Stimulated activated CD8-positive, alpha-beta memory T cell treated with anti-CD3 and anti-CD28 coated beads, Interleukin-4, amount 100 ng/mL, for 24 hours (primary cell): ENCODE measurements at places on chromosomes 2 and 18.

GRCh38 chr2:19722531-19722971, 179.2 kb downstream of the TTC32 start:
- no peak for DNase-seq

GRCh38 chr18:71105994-71106546, 817.2 kb downstream of the SOCS6 start:
- no peak for DNase-seq

DNA sequence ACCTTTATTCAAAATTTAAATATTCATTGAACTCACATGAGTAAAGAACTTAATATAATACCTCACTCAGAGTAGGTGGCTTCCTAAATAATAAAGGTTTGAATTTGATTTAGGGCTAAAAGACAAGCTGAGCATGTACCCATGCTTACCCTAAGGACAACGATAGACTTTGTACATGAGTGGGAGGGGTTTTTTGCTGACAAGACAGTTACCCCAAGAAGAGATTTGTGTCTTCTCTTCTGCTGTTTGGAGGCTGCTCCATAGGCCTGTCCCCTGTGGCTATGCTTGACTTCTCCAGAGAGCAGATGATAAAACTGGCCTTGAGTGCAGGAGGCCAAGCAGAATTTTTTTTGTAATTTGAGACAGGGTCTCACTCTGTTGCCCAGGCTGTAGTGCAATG, 383.9 kb downstream of the TMEM182 start:
- no peak for DNase-seq

- no peak for DNase-seq
Measured at GRCh38 chr2:96887493-96888012, 17.7 kb upstream of the SEMA4C start.

- DNase-seq, result no peak
Measured at GRCh38 chr2:17877811-17878280, 621 bp upstream of the KCNS3 start.

GRCh38 chr2:203567691-203568090, 32.6 kb upstream of the RAPH1 start:
- no peak for DNase-seq

DNA sequence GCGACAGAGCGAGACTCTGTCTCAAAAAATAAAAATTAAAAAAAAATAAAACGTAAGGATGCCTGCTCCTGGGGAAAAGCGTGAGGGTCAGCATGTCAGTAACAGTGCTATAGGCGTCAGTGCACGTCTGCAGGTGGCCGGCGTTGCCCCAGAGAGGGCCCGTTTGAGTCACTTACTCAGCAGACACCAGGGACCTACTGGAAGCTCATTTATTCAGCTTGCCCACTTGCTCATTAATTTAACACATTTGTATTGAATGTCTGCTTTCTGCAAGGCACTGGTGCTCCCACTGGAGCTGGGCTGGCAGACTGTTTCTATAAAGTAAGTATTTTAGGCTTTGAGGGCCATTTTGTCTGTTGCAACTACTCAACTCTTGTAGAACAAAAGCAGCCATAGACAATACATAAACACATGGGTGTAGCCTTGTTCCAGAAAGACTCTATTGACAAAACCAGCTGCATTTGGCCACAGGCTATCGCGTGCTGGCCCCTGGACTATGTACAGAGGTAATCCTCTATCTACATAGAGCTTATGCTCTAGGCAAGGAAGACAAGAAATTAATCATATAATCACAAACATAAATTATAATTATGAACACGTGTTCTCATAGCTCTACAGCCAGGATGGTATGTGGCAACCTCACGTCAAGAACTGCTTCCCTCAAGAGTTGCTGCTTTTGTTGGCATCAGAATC, 73.2 kb downstream of the KLHL29 start:
- no peak for DNase-seq

DNA sequence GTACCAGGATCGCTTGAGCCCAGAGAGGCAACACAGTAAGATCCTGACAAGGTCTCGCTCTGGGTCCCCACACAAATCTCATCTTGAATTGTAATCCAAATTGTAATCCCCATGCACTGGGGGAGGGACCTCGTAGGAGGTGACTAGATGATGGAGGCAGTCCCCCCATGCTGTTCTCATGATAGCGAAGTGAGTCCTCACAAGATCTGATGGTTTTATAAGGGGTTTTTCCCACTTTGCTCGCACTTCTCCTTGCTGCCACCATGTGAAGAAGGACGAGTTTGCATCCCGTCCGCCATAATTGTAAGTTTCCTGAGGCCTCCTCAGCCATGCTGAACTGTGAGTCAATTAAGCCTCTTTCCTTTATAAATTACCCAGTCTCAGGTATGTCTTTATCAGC, 46.0 kb upstream of the SERTAD2 start:
- no peak for DNase-seq

- no peak for DNase-seq
Measured at GRCh38 chr2:100071335-100072043, 70.9 kb downstream of the AFF3 start.

GRCh38 chr18:70028734-70029133, 81.1 kb upstream of the CD226 start:
- DNase-seq, result no peak

DNA sequence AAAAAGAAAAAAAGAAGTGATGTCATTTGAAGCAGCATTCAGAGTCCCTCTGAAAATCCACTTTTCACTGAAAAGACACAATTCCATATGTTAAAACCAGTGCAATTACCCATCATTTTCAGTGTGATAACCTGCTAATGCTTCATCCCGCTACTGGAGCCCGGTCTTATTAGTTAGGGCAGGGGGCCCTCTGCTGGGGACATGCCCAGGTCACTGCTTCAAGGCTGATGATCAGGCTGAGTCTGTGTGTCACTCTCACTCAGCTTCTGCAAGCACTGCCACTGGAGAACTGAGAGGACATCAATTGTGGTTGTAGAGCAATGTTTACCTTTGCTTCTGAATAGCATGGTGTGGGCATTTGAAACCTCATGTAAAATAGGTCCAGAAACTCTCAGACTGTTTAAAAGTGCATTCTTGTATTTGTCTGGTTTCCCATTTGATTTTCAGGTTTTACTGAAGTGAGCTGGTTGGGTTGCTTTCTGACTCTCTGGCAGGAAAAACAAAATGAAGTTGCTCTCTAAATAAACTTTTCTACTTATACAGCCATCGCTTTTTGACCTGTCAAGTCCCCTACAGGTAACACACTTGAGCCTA, 49.2 kb upstream of the NXPH2 start:
- peak; percentile 6 for DNase-seq

DNA sequence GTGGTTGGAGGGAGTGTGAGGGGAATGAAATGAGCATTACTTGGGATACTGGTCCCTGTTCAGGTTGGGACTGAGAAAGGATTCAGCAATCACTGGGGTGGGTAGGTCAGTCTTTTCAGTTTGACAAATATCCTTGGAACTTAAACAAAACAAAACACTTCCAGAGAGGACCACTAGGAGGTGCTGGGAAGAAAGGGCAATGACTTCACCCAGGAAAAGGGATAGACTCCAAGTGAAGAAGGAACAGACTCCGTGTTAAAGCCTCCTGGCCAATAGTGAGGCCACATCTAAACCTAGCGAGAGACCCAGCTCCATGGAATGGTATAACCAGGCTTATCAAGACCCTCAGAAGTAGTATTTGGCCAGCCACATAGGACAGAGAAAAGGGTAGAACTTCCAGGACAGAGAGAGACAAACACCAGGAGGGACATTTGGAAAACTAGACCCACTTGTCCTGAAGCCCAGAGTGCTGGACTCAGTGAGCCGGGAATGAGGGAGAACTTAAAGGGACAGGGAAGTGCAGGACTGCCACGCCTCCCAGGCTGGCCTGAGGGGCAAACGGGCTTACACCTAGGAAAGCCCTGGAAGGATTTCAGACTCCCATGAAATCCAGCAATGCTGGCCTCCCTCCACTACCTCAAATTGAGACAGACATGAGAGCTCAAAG, 19.6 kb upstream of the KCNG3 start:
- no peak for DNase-seq

GRCh38 chr2:132757676-132758075, 87.7 kb upstream of the LYPD1 start:
- no peak for DNase-seq

GRCh38 chr2:143515318-143515717, 386.1 kb downstream of the ARHGAP15 start:
- no peak for DNase-seq
